Adipocyte (in vitro differentiated cells): ENCODE measurements at places on chromosomes 6 and 20.

GRCh38 chr20:62232770-62233645 lies 5.3 kb upstream of the OSBPL2 start:
- no peak for DNase-seq

DNA sequence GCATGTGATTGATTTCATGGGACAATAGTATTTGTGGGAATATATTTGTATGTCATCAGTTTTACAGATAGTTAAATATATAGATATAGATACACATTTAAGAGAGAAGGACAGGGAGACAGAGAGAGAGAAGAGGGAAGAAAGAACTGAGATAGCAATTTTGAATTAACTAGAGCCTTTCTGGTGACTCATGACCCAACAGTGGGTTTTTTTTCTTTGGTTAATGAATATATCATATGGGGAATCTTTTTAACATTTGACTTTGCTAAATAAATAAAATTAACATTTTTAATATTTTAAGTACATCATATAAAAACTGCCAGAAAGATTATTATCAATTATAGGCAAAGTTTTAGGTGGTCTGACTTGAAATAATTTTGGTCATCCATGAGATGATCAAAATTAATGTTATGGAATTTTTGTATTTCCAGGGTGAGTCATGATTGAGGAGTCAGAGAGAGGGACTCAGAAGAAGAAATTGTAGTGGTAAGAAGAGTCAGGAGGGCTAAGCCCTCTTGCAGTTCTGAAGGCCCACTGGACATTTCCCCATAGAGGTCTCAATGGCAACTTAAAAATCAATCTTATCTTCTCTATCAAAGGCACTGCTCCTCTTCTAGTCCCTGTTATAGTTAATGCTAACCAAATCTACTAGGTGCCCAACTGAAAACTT lies 508.1 kb upstream of the MAP3K7 start:
- DNase-seq, result no peak

GRCh38 chr6:107101686-107102413 lies 13.5 kb downstream of the BEND3 start:
- DNase-seq, result no peak

GRCh38 chr6:87789198-87789899 lies 87.3 kb upstream of the AKIRIN2 start:
- DNase-seq, result peak; percentile 40

GRCh38 chr6:156727715-156728385 lies 49.3 kb upstream of the ARID1B start:
- no peak for DNase-seq

- DNase-seq, result no peak
These were observed 106.3 kb downstream of the PRKN start for GRCh38 chr6:162621246-162621645.

- DNase-seq, result no peak
These were observed 218.4 kb upstream of the GGTLC1 start for GRCh38 chr20:24206995-24207394.

DNA sequence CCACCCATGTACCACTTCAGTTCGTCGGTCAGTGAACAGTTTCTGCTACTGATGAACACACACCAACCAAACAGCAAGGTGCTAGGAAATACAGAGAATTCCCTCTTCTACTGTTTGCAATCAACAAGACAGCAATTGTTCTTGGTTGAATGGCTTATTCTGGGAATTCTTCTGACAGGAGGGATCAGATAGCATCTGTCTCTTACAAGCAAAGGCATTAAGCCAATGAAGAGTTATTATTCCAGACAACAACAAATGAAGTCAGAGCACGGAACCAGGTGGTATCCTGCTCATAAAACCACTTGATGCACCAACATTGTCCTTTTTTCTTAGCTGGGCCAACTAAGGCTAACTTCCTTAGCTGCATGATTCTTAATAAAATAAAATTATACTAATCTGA lies 37.8 kb downstream of the PTPRK start:
- DNase-seq, result no peak

DNA sequence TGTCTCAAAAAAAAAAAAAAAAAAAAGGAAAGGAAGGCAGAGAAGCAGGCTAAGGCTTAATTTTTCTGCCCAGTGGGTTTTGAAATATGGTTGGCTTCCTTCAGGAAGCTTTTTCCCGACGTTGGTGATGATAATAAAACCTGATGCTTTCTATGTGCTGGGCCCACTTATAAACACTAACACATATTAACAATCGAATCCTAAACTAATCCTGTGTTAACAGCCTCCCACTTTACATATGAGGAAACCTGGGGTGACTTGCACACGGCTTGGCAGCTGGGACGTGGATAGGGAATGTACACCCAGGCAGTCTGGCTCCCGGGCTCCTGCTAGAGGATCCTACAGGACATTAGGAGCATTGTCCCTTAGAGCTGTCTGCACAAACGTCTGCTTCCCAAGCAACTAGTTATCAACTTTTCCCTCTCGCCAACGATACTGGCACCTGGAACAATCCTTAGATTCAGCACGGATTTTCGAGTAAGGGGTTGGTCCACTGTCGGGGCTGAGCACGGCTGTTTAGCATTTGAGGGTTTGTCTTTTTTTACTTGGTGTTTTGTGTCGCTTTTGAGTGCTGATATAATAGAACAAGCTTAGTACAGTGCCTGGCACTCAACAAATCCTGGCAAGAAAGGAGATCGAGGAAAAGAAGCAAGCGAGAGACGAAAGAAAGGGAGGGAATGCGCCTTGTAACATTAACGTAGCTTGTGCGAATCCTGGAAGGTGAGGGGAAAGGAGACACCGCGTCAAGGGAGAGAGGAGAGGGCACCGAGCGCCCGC lies 622 bp upstream of the KIZ start:
- peak; percentile 68 for DNase-seq

- DNase-seq, result no peak
These were observed 4.1 kb downstream of the KCNS1 start for GRCh38 chr20:45096781-45097180.

DNA sequence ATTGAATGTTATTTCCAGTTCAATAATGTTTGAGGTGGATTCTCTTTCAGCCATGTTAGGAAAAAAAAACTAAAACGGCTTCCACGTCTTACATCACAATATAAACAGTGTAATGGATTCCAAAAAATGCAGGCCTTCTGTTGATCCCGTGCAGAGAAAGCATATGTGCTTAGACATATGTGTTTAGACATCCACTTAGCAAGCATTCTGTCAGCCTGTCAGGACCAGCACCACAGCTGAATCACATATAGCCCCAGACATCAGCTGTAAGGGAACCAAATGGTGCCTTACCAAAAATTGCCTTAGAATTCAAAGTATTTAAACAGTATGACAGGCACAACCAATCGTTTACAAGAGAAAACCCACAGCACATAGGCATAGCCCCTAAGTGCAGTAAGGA lies 304.9 kb downstream of the EYA4 start:
- DNase-seq, result peak; percentile 55

GRCh38 chr20:63402181-63402859 lies 41.2 kb upstream of the CHRNA4 start:
- DNase-seq, result no peak

GRCh38 chr6:75431379-75431778 lies 62.2 kb downstream of the FILIP1 start:
- DNase-seq, result no peak

DNA sequence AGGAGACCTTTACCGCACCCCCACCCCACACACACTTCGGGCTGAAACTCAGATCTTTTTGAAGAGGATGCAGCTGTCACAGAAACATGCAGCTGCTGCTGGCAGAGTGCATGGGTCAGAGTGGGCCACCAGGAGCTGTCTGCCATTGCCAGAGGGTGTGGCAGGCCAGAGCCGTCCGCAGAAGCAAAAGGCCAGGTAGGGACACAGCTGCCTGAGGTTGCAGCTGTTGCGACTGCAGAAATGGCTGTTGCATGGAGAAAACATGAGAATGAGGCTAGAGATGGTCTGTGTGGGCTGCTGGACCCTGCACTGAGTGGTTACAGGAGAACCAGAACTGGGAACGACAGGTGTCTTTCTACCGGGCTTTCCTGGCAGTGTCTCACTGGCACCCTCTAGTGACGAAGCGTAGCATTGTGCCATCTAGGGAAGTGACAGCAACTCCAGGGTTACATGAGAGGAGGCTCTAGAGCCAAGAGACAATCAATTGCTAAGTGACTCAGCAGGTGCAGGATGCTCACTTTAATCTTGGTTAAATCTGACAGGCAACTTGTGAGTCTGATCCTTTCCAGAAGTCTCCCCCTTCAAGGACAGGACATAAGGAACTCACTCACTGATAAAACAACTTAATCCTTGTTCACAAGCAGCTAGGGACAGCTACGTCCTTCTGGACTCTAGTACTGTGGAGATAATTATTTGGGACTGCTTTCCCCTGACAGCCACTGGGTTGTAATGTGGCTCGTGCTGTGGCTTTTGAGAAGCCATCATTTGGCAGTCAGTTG lies 29.1 kb upstream of the SERPINB9 start:
- DNase-seq, result peak; percentile 83

- DNase-seq, result peak; percentile 54
These were observed 174.4 kb downstream of the OGFRL1 start for GRCh38 chr6:71463061-71463460.

- DNase-seq, result no peak
These were observed 111.4 kb downstream of the QKI start for GRCh38 chr6:163525926-163526325.

GRCh38 chr6:24824142-24824938 lies 25.6 kb upstream of the ARMH2 start:
- peak; percentile 27 for DNase-seq

GRCh38 chr6:3386374-3386857 lies 70.4 kb downstream of the SLC22A23 start:
- no peak for DNase-seq

DNA sequence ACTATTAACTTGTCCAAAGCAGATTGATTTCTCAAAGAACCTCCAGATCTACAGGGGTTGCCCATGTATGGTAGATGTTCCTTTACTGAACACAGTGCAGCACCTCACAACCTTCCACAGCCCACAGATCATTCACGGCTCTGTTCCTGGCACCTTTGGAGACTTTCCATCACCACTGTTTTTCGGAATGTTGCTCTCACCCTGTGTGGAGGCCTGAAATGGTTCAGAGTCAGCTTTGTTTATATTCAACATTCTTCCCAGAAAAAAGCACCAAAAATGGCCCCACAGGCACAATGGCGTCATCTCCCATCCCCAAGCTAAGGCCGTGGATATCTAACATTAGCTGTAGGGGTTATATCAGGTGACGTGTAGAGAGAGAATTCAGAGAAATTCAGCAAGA lies 74.7 kb downstream of the DHX35 start:
- DNase-seq, result no peak

DNA sequence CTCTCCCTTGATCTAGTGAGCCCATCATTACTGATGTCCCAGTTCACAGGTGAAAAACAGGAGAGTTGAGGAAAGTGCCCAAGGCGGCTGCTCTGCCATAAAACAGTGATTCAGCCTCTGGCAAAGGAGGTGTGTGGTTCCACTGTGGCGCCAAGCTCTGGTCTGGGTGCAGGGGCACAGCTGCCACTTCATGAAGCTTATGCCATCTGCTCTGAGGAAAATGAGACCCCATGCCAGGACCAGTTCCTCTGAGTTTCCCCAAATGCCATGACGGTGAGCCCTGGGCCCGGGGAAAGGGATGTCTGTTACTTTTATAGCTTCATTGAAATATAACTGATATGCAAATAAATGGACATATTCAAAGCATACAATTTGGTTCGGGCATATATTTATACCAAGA lies 33.7 kb upstream of the ZBP1 start:
- DNase-seq, result no peak

GRCh38 chr6:62775427-62776022 lies 435.7 kb upstream of the FKBP1C start:
- peak; percentile 14 for DNase-seq

GRCh38 chr20:13485576-13485975 lies 153.2 kb downstream of the TASP1 start:
- DNase-seq, result no peak

- no peak for DNase-seq
These were observed 235.5 kb upstream of the KCNQ5 start for GRCh38 chr6:72386324-72386723.

DNA sequence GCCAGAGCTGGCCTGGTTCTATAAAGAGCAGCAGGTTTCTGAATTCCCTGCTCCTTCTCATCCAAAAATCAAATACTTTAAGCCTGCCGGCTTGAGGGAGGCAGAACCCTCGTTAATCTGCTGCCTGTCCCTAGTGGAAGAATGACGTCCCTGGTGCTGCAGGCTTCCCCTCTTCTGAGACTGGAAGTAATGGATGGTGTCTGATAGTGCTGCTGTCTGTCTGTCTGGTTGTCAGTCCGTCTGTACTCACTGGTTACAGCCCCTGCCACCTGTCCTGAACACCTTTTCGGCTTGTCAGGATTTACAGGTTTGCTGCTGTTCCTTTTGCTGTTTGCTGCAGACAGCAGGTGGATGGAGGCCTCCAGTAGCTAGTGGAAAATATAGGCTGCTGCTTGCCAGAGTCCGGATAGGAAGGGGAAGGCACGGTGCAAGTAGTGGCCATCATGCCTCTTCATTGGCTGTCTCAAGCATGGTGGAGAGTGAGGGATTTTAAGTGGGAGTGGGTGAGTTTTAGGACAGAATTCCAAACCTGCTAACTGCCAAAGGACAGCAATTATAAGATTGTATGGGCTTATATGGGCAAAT lies 2.5 kb downstream of the RIMS1 start:
- DNase-seq, result no peak

- no peak for DNase-seq
These were observed 30.1 kb downstream of the OR2B6 start for GRCh38 chr6:27986928-27987725.

DNA sequence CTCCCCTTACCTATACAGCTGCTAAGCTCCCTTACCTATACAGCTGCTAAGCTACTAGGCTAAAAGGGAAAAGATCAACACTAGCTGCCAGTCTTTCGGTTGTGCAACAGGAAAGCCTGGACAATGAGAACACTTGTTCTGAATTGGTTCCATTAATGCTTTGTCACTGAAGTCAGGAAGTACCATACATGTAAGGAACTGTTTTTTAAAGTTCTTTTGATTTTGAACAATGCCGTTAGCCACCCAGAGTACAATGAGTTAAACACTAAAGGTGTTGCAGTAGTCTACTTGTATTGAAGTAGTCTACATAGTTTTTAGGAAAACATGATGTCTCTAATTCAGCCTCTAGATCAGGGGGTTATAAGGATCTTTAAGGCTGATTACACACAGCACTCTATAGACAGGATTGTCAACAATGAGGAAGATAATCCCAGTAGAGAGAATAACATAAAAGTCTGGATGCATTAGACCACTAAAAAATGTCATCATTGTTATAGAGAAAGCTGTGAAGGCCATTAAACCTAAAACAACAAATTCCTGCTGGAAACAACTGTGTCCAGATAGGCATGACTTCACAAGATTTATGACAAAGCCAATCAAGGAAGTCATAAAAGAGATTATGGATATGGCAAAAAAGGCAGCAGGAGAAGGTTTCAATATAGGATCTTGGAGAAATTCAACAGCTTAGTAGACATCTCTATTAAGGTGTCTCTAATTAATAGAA lies 306.3 kb downstream of the PHF3 start:
- DNase-seq, result no peak

GRCh38 chr20:24979036-24979960 lies 13.3 kb downstream of the APMAP start:
- DNase-seq, result no peak

- no peak for DNase-seq
These were observed 10.5 kb upstream of the TOP1 start for GRCh38 chr20:41018153-41018552.
